ENCODE measurements at places on chromosomes 6 and 20.
A peak's percentile ranks its signal among the peaks of the same experiment; 100 is the strongest.

- DNase-seq = no peak
Observed at GRCh38 chr6:68975064-68975463, 340.0 kb downstream of the ADGRB3 start.

DNA sequence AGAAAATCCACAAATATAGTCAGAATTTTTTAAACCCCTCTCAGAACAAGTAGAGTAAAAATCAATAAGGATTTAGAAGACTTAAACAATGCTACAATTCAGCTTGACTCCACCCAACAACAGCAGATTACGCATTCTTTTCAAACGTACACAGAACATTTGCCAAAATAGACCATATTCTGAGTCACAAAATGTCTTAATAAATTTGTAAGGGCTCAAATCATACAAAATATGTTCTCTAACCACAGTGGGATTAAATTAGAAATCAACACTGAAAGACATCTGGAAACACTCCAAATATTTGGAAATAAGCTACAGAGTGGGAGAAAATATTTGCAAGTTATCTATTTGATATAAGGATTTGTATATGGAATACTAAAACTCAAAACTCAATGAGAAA, 164.2 kb upstream of the AKAP12 start:
- DNase-seq = no peak

DNA sequence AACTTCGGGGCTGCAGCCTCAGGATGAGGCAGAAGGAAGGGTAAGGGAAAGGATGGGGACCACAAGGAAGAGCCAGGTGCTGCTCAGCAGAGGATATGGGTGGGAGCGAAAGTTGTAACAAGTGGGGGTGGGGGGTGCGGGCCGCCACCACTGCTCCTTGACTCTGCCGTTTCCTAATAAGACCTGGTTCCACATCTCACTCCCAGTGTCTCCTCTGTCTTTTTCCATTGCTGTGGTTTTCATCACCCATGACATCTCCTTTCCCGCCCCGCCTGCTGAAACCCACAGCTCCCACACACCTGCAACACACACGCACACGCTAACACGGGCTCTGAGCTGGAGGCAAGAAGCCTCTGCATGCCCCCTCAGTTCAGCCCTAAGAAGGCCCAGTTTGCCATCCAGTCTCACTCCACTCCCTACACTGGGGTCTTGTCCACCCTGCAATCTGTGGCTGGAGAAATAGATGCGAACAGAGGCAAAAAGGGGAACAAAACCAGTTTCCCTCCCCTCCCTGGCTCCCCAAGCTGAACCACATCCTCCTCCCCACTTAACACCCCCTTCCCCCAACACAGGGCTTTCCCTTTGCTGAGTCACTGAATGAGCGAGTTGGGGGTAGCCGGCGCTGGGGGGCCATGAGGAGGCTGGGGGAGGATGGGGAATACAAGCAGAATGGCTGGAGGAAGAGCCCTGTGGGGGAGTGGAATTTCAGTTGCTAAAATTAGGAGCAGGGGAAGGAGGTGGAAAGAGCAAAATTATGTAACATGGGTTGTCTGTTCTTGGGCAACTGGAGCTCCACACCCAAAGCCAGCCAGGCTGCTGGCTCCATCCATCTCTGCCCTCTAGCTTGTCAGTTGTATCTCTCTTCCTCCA, 11.5 kb downstream of the NFKBIL1 start:
- DNase-seq = peak; percentile 80

DNA sequence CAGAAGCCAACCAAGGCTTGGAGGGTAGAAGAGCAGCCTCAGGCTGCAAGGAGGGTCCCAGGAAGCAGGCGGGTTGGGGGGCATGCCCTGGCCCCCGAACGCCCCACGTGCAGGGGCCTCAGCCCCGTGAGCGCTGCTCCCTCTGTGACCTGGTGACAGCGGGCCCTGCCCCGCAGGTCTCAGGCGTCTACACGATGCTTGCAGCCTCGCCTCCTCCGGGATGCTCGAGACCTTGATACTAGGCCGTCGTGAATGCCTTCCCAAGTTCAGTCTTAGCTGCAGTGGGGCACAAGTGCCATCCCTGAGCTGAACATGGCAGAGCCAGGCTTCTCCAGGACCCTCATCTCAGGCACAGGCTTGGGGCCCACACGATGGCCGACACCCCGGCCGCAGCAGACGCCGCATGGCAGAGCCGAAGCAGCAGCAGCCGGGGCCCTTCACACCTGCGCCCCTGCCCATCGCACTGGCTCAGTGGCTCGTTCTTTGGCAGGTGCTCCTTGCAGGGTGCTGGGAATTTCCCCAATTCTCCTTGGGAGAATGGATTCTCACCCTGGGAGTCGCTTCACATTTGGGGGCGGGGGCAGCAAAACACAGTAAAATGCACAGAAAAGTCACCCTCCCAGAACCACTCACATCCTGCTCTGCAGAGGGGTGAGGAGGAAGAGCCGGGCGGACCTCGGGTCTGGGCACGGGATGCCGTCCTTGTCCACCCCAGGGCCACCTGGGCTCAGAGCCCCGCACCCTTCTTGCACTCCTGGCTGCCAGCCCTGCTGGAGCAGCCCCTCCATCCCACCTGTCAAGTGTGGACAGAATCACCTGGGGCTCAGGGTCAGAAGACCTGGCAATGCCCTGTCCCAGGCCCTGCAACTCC, 161.8 kb downstream of the DLL1 start:
- DNase-seq = no peak

DNA sequence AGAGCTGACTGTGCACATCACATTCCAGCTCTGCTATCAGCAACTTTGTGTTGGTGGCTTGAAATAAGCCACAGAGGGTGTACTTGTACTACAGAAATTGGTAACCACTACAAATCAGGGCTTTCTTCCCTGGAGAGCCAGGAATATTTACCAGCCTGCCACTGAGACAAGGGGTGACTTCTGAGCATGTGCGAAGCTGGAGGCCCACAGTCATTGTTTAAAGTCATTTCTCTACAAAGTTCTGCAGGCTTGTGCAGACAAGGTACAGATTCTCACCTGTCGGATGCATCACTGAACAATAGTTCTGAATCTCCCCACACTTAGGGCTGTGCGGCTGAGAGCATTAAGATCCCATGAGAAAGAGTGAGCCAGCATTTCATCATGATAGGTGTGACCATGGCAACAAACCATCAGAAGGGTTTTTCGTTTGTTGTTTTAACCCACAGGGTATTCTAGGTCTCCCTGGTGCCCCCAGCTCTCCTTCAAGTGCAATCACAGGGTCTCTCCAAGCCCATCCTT, 292.8 kb downstream of the CDC5L start:
- no peak for DNase-seq

DNA sequence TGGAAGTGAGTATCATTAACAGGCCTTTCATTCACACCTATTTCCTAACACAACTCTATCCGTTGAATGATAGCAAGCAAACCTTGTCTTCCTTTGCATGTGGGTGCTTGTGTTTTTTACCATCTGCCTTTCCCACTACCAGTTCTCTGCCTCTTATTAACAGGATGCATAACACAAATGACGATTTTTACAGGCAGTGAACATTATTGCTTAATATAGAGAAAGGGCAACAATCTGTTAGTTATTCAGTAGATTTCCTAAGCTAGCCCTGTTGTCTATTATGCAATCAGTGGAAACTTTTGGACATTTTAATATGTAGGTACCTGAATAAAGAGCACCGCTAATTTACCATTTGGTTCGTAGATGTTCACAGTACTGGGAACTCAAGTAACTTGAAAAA, 348.8 kb upstream of the PLCB4 start:
- DNase-seq = no peak

DNA sequence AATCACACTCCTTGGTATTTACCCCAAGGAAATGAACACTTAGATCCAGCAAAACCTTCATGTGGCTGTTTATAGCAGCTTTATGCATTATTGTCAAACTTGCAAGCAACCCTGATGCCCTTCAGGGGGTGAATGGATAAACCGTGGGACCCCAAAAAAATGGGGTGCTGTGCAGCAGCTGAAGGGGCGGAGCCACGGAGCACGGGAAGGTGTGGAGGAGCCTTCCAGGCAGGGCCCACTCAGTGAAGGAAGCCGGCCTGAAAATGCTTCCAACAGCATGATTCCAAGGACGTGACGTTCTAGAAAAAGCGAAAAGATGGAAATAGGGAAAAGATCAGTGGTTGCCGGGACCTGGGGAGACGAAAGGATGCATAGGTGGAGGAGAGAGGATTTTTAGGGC, 25.6 kb upstream of the FRMD1 start:
- no peak for DNase-seq

DNA sequence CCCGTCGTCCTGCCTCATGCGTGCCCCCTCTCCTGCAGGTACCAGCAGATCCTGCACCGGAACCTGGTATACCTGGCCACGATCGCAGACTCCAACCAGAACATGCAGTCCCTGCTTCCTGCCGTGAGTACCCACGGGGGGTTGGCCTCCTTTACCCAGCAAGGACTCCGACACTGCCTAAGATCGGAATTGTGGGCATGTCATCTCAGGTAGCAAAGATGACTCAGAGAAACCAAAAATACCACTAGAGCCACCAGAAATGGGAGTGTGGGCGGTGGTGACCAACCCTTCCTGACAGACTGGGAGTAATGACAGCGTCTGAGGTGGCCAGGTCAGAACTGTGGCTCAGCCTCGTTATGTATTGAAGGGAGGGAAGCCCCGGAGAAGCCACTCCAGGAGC, 16.3 kb downstream of the SS18L1 start:
- DNase-seq = no peak

DNA sequence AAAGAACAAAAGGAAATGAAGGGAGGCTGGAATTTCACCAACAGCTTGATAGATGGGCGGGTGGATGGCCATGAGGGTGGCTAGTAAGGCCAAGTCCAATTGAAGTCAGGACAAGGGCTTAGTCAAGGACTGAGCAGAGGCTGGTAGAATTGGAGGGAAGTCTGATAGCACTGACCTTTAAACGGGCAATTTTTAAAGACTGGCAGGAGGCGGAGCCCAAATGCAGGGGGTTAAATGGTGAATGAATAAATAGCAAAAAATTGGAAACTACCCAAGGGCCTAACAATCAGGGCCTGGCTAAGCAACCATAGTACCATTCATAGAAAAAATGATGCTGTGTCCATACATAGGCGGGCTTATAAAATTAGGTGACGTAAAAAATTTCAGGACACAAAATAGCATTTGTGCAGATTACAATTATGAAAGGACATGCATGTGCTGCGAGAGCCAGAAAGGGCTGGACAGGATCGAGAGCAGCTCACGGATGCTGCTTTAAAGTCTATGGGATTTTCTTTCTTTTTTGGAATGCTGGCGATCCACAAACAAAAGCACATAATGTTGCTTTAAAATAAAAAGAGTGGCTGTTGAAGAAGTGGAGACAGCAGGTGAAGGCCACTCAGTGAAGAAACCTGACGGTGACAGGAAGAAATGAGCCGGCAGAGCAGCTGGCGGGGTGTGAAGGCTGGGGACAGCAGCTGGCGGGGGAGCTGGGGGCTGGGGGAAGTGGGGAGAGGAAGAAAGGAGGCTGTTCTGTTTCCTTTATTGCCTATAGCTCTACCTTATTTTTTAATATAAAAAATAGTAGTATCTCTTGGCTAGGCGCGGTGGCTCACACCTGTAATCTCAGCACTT, 42.8 kb upstream of the TAF8 start:
- DNase-seq = peak; percentile 49

- DNase-seq = no peak
Observed at GRCh38 chr6:69622924-69623323, 173.9 kb downstream of the LMBRD1 start.

- DNase-seq = no peak
Observed at GRCh38 chr6:109610590-109610989, 80.4 kb downstream of the AK9 start.

DNA sequence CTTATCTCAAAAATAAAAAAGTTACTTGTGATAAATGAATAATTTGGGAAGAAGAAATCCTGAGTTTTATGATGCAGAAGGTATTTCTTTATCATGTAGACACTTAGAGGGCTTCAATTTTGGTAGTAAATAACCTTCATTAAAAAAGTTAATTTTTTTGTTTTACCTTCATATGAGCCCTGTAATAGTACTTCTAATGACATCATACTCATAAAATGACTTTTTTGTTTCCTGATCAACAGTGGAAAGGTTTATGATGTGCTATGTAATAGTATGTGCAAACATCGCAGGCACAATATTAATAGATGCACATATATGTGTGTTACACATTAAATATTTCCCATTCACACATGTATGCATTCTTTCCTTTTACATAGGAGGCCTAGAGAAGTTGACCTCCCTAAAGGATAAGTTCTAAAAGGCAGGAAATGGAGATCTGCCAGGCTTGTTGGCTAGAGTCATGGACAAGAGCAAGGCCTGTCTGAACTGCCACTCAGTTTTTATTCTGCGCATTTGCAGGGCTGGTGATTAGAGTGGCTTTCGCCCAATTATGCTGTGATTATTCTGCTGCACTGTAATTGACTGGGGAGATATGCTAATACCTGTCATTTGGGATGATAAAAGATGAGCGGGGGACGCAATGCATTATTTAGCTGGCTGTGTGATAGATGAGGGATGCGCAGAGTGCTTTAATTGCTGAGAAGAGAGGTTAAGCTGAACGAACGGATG, 272.6 kb downstream of the TMEM242 start:
- DNase-seq = no peak

GRCh38 chr20:43752561-43753301, 25.9 kb upstream of the GTSF1L start:
- no peak for DNase-seq

DNA sequence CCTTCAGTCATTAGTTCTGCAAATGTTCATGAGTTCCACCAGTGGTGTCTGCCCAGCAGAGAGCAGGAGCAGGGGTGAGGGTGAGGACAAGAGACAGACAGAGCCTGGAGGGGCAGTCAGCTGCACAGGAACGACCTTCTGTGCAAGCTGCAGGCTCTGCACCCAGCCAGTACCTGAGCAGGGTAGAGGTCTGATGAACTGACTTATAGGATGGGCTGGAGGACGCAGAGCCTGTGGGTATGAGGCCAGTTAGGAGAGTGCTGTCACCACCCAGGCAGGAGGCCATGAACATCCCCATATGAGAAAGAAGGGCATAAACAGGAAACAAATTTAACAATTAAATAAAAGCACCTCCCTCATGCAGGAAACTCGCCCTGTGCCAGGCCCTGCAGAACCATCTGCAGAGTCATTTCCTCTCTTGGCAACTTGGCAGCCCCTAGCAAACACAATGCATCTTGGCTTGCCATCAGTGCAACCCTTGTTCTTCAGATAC, 17.9 kb downstream of the C6orf15 start:
- DNase-seq = no peak

DNA sequence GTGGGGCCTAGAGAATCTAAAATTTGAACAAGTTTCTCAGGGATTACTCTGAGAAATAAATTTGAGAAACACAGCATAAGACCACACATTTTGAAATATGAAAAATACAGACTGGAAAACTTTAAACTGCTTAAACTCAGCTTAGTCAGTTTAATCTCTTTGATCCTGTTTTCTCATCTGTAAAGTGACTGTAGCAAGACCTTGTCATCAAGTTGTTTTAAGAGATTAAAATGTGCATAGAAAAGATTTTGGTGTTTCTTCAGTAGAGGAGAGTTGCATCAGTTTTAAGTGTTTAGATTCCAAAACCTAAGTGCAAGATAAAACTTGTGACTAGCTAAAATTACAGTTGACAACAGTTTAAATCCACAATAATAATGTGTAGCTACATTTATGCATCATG, 8.1 kb upstream of the BCKDHB start:
- no peak for DNase-seq

Measured in stimulated activated CD4-positive, alpha-beta T cell treated with anti-CD3 and anti-CD28 coated beads, TNF-alpha, amount 100 ng/mL, for 24 hours (primary cell).